ENCODE measurements at places on chromosomes 1 and 21. TPM values are rescaled to one million over a fixed set of nuclear protein-coding genes. Genes with fewer than 3 reads are reported as not detected.

DNA sequence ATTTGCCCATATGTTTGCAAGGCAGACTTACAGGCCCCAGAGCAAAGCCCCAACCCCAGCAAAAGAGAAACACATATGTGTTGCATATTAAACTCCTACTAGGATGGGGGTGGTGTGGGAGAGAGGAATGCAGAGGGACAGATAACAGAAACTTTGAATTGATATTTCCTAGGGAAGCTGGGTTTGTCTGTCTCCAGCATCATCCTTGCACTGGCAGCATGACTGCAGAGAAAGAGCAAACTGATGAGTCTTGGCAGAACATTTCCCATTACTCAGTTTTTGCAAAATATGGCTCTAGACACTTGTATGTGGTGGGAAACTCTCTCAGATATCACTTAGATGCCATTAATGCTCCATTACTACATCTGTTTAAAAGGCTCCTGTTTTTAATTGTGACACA is 43.8 kb upstream of the MARK1 start:
- no peak for DNase-seq

DNA sequence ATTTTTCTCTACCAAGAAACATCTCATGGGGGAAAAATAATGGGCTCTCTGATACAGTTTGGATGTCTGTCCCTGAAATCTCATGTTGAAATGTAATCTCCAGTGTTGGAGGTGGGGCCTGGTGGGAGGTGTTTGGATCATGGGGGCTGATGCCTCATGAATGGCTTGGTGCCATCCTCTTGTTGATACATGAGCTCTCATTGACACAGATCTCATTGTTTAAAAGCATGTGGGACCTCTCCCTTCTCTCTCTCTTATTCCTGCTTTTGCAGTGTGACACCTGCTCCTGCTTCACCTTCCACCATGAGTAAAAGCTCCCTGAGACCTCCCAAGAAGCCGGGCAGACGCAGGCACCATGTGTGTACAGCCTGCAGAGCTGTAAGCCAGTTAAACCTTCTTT is 332.5 kb upstream of the NRIP1 start:
- DNase-seq, result no peak

DNA sequence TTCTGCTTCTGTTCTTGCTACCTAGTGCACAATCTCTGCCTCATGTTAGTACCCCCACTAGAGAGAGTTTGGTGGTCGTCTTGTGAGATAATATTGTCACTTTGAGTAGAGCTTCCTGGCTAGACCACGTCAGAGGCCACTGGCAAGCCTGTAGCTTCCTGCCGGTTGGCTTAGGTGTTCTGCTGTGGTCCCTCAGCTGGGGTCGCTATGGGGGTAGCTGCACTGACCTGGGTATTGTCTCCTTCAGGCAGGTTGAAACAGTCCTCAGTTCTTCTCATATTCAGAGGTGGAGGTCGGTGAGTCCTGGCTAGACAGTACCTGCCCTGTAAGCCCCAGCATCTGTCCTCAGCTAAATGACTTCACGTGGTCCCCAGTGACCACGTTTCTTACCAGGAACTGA is 86.2 kb downstream of the C1orf94 start:
- no peak for DNase-seq

Gene C4BPA
- not detected for polyA plus RNA-seq

Gene SRSF10
- polyA plus RNA-seq, result 125 TPM

DNA sequence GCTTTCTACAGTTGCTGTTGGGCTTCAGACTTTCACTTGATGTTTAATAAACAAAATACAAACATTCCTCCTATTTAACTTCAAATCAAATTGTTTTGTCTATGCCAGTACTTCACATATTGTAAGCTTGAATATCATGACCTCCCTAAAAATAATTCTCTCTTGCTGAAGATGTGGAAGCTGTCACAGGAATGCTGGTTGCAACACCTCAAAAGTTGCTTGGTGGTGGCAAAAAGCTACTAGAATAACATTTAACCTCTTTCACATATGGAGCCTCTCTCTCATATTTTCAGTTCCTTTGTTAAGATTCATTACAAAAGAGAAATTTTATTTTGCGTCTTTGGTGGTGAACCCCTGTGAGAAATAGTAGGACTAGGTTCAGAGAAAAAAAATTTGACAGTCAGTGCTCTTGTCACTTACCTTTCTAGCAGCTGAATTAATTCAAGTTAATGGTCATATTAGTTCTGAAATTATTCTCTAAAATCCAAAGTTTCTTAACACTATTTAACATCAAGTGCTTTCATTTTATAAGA is 25.5 kb upstream of the F13B start:
- no peak for DNase-seq

- DNase-seq, result no peak
Observed at GRCh38 chr1:17551755-17552234, 12.3 kb downstream of the ARHGEF10L start.

DNA sequence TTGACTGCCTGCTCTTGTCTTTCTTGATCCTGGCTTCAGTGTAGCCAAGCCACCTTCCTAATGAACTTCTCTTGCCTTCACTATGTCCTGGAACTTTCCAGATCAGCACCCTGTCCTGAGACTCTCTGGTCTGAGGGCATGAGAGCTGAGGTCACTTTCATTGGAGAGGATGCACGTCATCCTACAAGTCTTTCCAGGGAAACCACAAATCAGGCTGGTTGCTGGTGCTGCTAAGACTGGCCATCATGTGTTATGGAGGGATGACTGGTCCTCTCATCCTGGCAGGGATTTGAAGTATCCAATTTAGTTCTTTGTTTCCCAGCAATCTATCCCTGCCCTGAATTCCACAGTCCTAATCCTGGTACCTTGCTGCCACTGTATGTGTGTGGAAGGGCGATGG is 228.6 kb downstream of the GPATCH2 start:
- no peak for DNase-seq

GRCh38 chr1:245031041-245031440 is 123.7 kb upstream of the KIF26B start:
- no peak for DNase-seq

GRCh38 chr1:17798011-17798410 is 42.9 kb downstream of the ACTL8 start:
- DNase-seq, result no peak

DNA sequence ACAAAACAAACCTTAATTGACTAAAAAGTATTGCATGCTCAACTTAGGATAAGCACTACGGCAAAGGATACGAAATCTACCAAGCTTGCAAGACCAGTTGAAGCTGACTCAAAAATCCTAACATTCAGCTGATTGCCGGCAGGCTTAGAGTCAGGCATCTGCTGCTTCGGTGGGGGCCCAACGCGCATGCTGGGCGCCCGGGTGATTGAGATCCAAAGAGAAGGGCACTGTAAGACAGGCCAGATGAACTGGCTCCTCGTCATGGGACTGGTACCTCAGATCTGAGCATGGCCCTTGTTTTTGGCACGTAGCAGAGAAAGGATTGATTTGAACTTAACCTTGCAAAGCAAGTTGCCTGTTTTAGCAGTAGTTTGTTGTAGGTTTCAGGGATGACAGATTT is 86.6 kb downstream of the PRDM2 start:
- no peak for DNase-seq

- DNase-seq, result no peak
Observed at GRCh38 chr1:177801790-177802189, 168.1 kb downstream of the SEC16B start.

DNA sequence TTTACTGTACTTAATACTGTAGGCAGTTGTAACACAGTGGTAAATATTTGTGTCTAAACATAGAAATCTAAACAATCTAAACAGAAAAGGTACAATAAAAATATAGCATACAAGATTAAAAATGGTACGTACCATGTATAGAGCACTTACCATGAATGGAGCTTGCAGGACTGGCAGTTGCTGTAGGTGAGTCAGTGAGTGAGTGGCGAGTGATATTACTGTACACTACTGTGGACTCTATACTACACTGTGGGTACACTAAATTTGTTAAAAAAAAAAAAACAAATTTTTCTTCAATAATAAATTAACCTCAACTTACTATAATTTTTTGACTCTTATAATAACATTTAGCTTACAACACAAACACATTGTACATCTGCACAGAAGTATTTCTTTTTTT is 39.5 kb upstream of the MYOCOS start:
- DNase-seq, result no peak

DNA sequence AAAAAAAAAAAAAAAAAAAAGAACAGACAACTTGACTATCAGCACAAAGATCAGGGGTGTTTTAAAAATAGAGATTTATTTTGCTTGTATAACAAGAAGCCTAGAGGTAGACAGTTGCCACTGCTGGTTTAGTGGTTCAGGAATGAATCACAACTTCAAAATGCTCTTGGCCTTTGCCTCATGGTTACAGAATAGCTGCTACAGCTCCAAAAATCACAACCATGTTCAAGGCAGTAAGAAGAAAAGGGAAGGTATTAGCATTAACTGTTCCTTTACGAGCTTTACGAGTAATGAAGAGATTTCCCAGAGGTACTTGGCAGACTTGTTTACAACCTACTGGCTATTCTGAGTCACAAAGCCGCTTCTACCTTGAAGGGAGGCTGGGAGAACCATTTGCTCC is 52.5 kb upstream of the PPM1J start:
- DNase-seq, result no peak

GRCh38 chr1:208432346-208432745 is 188.2 kb upstream of the PLXNA2 start:
- DNase-seq, result no peak

Gene GPR161
- not detected for polyA plus RNA-seq

GRCh38 chr1:24786191-24786590 is 40.9 kb downstream of the CLIC4 start:
- DNase-seq, result no peak

Gene MEX3A
- not detected for polyA plus RNA-seq

Gene CCDC27
- not detected for polyA plus RNA-seq
